ENCODE measurements at places on chromosomes 12 and 14.

- no peak for DNase-seq
Observed at GRCh38 chr14:105517096-105517495, 9.3 kb upstream of the TMEM121 start.

DNA sequence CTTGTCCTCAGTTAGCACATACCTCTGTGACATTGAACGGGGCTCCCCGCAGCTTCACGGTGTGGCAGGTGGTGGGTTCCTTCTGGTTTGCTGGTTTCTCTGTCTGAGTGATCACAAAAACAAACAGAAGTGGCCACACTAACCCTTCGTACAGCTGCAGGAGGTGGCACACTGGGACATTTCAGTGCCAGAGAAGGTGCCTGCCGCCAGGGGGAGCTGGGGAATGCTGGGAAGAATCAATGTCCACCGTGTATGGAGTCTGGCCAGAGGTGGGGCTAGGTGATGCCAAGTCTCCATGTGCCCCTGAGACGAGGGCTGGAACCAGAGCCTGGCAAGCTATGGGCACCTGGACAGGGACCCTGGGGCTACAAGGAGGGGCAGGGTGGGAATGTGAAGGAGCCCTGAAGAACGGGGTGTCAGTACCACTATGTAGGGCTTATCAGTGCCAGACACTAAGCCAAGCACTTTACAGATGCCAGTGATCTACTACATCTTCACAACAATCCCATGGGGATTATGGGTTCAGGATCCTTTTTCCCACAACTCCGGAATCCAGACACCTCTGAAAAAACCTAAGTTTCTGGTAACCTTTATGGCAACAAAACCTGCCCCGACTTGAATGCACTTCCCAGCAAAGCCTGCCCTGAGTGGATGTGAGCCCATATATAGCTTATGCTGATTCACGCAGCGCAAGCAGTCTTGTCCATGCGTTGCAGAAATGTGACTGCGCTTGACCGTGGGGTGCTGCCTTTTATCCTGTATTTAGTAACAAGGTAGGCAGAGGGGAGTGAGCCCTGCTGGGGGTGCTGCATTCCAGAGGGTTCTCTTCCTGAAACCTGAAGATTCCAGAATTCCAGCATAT, 10.8 kb downstream of the RBM19 start:
- peak; percentile 18 for DNase-seq

GRCh38 chr14:29587761-29588470, 339.7 kb downstream of the PRKD1 start:
- DNase-seq = peak; percentile 14

DNA sequence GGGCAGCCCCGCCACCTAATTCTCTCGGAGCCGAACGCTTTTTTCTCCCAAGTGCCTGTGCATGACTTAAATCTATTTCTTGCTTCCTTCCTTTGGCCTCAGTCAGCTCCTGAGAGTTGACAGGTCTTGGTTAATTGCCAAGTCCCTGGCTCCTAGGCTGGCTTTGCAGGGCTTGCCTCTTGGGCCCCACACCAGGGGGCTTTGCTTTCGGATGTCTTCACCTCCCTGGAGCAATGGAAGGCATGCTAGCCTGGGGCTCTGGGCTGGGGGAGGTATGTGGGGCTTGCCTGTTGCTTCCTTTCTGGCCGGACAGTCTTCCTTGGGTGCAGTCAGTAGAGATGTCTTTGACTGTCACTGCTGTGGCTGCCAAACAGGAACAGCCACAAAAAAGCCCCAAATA, 2.2 kb upstream of the KRT80 start:
- peak; percentile 44 for DNase-seq

GRCh38 chr12:16349131-16349460, 1.7 kb downstream of the MGST1 start:
- DNase-seq = peak; percentile 97

GRCh38 chr12:50055831-50056638, 1.4 kb upstream of the ASIC1 start:
- DNase-seq = peak; percentile 52

- DNase-seq = no peak
Observed at GRCh38 chr14:90523961-90524875, 127.4 kb downstream of the CALM1 start.

All from iris pigment epithelial cell (primary cell).